ENCODE measurements at places on chromosomes 5 and 9. TPM values are rescaled to one million over a fixed set of nuclear protein-coding genes. Genes with fewer than 3 reads are reported as not detected.

GRCh38 chr5:4001004-4001403 is 405.4 kb downstream of the IRX1 start:
- no peak for DNase-seq

- DNase-seq = no peak
Observed at GRCh38 chr5:75736273-75736672, 19.0 kb upstream of the POC5 start.

- DNase-seq = no peak
Observed at GRCh38 chr5:124996023-124996763, 249.8 kb upstream of the ZNF608 start.

DNA sequence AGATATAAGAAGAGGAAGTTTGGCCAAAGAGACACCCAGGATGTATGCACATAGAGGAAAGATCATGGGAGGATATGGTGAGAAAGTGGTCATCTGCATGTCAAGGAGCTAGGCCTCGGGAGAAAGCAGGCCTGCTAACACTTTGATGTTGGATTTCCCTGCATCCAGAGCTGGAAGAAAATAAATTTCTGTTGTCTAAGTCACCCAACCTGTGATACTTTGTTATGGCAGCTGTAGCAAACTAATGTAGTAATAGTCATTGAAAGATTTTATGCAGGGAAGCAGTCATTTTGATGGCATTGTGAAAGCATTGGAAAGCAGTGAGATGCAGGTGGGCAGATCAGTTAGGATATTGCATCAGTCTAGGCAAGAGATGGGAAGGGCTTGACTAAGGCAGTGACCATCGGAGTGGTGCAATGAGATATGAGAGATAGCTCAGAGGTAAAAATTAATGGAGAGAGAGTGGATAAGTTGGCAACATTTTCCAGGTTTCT is 24.5 kb upstream of the FOCAD start:
- DNase-seq = no peak

DNA sequence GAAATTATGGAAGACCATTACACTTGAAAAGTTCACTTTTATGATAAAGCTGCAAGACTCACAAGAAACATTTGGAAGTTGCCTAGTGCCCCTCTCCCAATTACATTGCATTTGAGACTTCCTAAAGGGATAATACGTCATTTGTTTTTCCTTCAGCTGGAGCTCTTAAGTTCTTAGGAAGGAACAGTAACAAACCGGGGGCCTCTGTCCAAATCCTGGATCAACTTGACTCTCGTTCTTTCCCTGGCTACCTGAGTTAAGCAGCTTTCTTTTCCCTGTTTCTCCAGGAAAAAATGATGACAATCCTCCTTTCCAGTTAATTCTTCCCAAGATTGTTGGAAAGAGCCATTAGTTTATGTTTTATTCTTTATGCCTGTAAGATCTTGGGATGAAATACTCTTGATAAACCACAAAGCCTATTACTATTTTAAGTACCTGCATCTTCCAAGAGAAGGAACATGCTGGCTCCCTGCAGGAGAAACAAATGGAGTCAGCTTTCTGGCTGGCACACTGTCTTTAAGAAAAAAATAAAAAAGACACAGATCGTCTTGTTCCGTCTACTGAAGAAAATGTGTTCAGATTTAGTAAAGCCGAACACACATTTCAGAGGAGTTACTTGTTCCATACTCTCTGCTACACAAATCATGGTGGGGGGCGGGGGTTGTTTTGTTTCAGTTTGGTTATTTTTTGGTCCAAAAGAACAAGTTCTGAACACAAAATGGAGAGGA is 297.9 kb downstream of the EFNA5 start:
- peak; percentile 84 for DNase-seq

GRCh38 chr9:94668928-94669729 is 29.8 kb upstream of the FBP1 start:
- DNase-seq = peak; percentile 54

The NMUR2 gene
- 0.86 TPM for polyA plus RNA-seq

Measured in muscle of leg (tissue), 16 donors.